GM20000 (cell line): ENCODE measurements at places on chromosomes 16 and 17.
A peak's percentile ranks its signal among the peaks of the same experiment; 100 is the strongest.

DNA sequence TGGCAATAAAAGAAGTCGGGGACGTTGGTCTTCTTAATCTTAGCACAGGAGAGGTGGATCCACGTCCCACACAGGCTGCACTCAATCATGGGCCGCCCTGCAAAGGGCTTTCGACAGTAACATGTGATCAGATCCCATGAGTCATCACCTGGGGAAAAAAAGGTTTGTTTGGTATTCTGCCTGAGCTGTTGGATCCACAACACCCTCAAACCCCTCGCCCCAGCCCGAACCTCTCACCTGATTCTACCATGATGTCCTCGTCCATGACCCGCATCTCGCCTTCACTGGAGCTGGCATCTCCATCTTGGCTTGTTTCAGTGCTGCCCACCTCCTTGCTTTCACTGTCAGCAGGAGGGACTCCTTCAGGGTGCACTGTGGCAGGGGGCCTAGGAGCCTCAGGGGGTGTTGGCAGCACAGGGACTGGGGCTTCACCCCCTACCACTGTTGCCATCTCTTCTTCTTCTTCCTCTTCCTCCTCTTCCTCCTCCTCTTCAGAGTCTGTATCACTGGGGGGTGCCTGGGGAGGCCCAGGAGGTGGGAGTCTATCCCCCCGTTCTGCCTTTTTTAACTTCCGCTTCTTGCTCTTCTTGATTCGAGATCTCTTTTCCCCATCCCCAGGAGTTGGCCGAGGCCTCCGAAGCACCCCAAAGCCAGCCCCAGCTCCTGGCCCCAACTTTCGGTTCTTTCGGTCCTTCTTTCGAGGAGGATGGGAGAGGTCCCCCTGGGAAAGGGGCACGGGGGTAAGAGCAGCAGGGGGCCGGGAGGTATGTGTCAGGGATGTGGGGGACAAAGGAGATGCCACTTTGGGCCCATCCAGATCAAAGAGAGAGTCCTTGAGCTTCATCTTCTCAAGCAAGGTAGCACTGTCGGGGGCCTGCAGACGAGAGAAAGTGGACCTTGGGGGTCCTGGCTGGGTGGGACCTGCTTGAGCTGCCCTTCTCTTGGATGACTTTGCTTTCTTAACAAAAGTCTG is 1.7 kb upstream of the DVL2 start:
- no peak for DNase-seq

GRCh38 chr17:51279183-51279582 is 18.8 kb downstream of the UTP18 start:
- no peak for DNase-seq

- no peak for DNase-seq
Observed at GRCh38 chr16:83895942-83896341, 3.0 kb upstream of the MLYCD start.

DNA sequence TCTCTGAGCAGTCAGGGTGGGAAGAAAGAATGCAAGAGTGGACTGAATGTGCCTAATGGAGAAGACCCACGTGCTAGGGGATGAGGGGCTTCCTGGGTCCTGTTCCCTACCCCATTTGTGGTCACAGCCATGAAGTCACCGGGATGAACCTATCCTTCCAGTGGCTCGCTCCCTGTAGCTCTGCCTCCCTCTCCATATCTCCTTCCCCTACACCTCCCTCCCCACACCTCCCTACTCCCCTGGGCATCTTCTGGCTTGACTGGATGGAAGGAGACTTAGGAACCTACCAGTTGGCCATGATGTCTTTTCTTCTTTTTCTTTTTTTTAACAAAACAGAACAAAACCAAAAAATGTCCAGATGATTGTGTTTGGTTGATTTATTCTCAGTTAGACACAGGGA is 14.1 kb downstream of the IGFBP4 start:
- DNase-seq: no peak

- peak; percentile 72 for DNase-seq
Observed at GRCh38 chr17:78341559-78342448, 18.1 kb downstream of the SOCS3 start.

- no peak for DNase-seq
Observed at GRCh38 chr17:74134991-74135390, 68.5 kb upstream of the RPL38 start.

- DNase-seq: no peak
Observed at GRCh38 chr17:2090804-2091534, 36.1 kb downstream of the HIC1 start.

- no peak for DNase-seq
Observed at GRCh38 chr17:36468903-36469635, 17.4 kb upstream of the ZNHIT3 start.

DNA sequence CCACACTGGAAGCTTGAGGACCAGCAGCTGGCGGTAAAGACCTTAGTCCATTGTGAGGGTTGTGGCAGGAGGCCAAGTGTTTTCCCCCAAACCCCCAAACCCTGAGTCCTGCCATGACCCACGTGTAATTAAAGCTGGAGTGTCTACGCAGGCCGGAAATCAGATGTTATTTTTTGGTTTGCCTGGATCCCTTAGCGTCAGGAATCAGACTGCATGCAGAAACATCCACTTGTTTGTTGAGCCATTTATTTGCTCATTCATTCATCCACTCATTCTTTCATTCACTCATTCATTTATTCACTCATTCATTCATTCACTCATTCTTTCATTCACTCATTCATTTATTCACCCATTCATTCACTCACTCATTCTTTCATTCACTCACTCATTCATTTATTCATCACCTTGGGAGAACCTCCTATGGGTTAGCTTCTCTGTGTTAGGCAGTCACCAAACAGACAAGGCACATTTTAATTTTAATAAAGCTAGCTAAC is 313.1 kb downstream of the MAF start:
- DNase-seq: no peak

DNA sequence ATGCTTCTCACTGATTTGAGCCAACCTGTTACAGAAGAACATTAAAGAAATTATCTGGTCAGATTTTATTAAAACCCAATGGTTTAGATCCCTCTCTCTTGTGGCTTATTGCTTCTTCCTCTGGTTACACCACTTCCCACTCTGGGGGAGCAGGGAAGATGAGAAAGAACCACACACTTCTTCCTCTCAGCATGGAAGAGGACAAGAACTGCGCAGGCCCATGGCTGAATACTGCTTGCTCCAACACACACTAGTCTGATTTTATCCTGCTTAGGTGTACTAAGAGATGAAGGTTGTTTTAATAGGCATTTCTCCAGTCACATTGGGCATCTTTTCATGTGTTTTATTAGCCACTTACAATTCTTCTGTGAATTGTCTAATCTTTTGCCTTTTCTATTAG is 27.6 kb downstream of the MAP3K3 start:
- DNase-seq: no peak

DNA sequence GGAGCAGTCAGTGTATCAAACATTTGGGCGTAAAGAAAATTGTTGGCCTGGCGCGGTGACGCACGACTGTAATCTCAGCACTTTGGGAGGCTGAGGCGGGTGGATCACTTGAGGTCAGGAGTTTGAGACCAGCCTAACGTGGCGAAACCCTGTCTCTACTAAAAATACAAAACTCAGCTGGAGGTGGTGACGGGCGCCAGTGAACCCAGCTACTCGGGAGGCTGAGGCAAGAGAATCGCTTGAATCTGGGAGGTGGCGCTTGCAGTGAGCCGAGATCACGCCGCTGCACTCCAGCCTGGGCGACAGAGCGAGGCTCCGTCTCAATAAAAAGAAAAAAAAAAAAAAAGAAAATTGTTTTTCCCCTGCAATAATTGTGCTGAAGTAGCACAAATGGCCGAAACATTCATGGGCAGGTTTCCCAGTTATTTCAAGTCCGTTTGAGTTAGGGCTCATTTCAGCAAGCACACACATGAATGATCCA is 1.4 kb downstream of the GCSH start:
- no peak for DNase-seq

- no peak for DNase-seq
Observed at GRCh38 chr16:88596483-88596882, 26.3 kb downstream of the ZC3H18 start.

DNA sequence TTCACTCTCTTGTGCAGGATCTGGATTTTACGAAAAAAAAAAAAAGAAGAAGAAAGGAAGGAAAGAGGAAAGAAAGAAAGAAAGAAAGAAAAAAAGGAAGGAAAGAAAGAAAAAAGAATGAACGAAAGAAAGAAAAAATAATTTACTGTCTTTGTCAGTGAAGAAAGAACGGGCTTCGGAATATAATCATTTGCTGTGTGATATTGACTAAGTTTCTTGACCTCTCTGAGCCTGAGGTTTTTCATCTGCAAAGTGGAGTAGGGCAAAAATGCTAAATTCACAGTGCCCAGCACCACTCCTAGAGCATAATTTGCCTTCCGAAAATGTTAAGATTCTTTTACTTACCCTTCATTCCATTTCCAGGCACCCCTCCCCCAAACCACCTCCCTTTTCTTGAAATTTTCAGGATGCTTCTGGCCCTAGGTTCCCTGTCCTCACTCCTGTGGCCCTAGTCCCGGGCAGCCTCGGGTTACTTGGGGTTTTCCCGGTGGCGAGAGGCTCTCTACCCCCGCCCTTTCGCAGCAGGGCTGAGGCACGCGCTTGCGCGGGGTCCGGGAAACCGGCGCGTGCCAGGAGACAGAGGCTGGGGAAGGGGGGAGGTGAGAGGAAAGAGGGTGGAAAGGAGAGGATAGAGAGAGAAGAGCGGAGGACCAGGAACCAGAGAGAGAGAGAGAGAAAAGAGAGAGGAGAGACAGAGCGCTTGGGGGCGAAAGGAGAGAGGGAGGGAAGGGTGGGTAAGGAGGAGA is at the start of gene CNTNAP1:
Gene CNTNAP1, plus strand, starts transcription at position 556 of the 746 bp plus-strand sequence. CDS start 299 bp downstream, outside the sequence.
- DNase-seq: peak; percentile 85

GRCh38 chr16:11183951-11184350 is 72.1 kb downstream of the SOCS1 start:
- no peak for DNase-seq

- no peak for DNase-seq
Observed at GRCh38 chr17:4247361-4247970, 16.3 kb downstream of the ANKFY1 start.

GRCh38 chr16:68035227-68035626 is 12.1 kb downstream of the DUS2 start:
- DNase-seq: no peak

- DNase-seq: no peak
Observed at GRCh38 chr16:20320178-20320577, 7.1 kb downstream of the GP2 start.

GRCh38 chr16:8861563-8862308 is 7.1 kb downstream of the CARHSP1 start:
- DNase-seq: no peak

DNA sequence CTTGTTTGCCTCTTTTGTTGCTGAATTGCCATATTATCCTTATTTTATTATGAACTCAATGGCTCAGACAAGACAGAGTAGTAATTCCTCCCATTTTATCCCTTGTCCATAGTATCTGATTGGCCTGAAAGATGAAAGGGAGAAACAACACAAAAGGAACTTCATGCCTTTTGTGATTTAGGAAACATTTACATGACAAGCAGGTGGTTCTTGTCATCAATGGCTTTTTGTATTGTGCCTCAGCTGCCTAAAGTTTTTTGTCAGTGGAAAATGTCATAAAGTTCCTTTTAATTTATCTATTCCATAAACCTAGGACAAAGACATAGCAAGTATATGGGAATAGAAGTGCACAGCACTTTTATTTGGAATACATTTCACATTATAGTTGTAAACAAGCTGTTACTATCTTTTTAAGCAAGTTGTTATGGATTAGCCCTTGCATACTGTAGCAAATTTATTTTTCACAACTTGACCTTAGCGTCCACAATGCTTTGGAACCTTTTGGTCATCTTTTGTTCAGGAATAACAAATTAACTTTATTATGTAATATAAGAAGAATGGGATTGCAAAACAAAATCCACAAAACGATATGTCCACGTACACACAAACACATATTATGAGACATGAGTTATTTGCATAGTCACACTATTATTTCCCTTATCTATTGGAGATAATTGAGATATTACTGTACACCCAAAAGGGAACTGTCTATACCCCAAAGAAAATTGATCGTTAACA is 12.4 kb upstream of the MPHOSPH6 start:
- no peak for DNase-seq

DNA sequence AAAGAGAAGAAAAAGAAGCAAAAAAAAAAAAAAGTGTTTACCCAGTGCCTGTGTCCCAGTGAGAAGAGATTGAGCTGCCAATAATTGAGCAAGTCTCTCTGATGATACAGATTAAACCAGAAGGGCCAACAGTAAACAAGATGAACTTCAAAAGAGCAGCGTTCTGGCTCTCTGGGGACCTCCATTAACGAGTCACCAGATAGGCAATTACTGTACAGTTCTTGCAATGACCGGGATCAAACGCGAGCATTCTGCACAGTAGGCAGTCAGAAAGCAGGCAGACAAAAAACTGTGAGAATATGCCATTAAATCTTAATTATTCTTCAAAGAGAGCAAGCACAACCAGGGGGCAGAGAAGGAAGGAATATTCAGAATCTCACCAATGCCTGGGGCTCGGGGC is 626.1 kb downstream of the TMEM114 start:
- DNase-seq: no peak

DNA sequence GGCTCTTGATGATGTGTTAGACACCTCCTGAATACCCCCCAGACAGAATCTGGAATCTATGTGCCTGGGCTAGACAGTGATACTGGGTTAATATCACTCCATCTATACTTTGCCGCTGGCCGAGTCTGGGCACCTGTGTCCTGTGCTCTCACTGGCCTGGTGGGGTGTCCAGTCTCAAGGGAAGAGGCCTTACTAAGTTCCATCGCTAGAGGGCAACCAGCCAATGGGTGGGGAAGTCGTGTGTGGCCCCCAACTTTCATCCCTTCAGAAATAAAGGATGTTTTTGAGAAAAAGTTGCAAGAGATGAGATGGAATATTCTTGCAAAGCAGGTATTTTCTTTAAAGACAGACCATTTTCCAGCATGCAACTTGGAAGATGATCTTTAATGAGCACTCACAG is 1.6 kb upstream of the GLP2R start:
- no peak for DNase-seq

DNA sequence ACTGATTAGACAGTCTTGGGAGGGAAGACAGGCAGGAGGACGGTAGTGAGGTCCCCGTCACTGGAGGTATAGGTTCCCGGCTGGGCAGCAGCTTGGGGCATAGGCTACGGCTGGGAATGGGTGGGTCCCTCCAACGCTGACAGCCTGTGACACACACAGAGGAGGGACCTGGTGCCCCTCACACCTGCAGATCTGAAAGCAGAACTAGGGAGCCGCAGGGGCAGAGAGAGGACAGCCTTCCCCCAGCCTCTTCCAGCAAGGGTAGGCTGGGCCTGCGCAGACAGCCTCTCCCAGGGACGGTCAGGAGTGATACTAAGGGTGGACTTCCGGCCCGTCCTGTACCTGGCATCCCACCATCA is 2.0 kb downstream of the P2RX1 start:
- DNase-seq: peak; percentile 81
